ENCODE measurements at places on chromosomes 3 and 15. TPM values are rescaled to one million over a fixed set of nuclear protein-coding genes. Genes with fewer than 3 reads are reported as not detected.

- no peak for DNase-seq
Observed at GRCh38 chr3:134381831-134382442, 7.7 kb upstream of the AMOTL2 start.

FETUB gene
- total RNA-seq = not detected

SMAD6 gene
- 62.4 TPM for total RNA-seq

HTR3E gene
- not detected for total RNA-seq

- no peak for DNase-seq
Observed at GRCh38 chr3:110344897-110345767, 726.5 kb upstream of the NECTIN3 start.

- no peak for DNase-seq
Observed at GRCh38 chr3:61008998-61009380, 242.3 kb downstream of the FHIT start.

CLDN16 gene
- 0.53 TPM for total RNA-seq

PRSS50 gene
- total RNA-seq = 0.13 TPM

- no peak for DNase-seq
Observed at GRCh38 chr3:167493244-167493643, 19.4 kb upstream of the SERPINI2 start.

GRCh38 chr3:170848292-170848917 lies 21.6 kb downstream of the RPL22L1 start:
- no peak for DNase-seq

OR5H15 gene
- total RNA-seq = not detected

DNA sequence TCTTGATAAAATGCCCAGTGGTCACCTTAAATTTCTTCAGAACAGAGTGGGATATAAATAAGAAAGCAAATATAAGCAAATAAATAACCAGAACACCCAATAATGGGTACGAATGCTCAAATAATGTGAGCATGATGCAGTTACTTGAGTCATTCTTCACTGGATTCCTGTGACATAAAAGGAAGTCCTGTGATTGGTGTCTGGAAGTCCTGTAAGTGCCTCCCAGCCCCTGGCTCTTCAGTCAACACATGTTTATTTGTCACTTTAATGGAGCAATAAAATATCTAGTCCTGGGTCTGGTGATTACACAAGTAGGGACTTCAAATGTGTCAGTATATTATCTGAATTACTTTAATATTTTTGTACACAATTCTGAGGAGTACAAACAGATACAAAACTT lies 30.4 kb downstream of the TMEM212 start:
- DNase-seq = no peak

LYZL4 gene
- total RNA-seq = not detected

DNA sequence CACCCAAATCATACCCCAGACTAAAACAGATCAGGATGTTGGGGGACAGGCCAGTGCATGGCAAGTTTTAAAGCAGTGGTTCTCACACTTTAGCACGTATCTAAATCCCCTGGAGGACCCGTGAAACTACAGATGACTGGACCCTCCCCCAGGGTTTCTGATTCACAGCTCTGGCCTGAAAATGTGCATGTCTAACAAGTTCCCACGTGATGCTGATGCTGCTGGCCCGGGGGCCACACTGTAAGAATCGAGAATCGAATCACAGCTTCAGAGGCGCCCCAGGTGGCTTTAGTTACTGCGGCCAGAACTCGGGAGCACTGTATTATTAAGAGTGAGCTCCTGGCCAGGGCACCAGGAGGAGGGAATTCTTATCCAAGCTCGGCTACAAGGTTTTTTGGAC lies 11.6 kb downstream of the ADAMTS17 start:
- no peak for DNase-seq

SLC22A14 gene
- 0.13 TPM for total RNA-seq

VILL gene
- total RNA-seq = 9.9 TPM

DNA sequence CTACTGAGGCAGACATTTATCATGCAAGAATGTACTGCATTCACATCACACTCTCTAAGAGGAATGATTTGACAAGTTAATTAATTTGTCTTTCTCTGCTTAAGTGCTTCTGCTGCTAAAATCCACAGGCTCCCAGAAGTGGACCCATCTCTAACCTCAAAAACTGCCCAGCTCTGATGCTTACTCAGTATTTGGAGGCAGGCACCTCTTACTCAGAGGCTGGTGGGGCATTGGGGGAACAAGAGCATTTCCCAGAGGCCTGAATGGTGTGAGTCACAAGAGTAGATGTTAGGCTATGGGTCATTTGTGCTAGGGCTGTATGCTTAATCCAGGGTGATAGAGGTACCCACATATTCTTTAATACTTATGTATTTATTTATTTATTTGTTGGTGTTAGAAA lies 34.4 kb upstream of the HCN4 start:
- no peak for DNase-seq

DNA sequence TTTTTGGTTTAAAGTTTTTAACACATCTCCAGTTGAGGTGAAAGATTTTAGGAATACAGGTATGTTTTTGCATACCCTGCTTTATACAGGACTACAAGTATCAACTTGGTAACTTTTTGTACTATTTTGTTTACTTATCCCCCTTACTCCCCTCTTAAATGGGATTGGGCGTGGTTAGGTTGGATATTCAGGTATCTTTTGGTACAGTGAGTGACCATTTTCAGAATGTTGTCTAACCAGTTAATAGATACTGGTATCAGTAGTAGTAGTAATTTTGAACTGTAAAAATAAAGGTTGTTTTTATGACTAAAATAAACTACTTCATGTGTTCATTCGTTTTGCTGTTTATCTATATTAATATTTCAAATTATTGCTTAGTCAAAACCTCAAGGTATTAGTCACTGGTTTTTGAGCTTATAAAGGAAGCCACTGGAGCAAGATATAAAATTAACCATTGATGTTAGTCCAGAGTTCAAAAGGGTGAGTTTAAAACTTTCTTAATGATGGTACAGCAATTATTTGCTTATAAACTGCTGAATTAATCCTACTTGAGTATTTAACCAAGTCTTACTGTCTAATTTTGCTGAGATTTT lies 3.3 kb downstream of the MME start:
- DNase-seq = no peak

CHAC1 gene
- 0.58 TPM for total RNA-seq

MAPKBP1 gene
- total RNA-seq = 54.3 TPM

DNA sequence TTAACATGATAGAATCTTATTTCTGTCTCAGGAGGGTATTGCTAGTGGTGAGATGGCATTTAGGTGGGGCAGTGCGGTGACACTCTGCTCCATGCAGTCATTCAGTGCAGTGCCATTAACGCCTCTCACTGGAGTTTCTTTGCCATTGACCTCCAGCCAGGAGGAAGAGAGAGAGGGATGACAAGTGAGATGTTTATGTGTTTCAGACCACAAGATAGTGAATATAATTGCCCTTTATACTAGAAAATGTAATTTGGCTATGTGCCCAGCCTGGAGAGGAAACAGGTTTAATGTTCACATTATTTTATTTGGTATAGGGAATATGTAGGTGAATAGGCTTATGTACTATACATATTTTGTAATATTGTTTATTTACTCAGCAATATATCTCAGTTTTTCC lies 84.5 kb downstream of the ZIC1 start:
- no peak for DNase-seq

AGBL1 gene
- total RNA-seq = 0.49 TPM

- DNase-seq = no peak
Observed at GRCh38 chr3:61812517-61812916, 251.1 kb downstream of the PTPRG start.

GRCh38 chr15:35305031-35305550 lies 220.0 kb upstream of the NANOGP8 start:
- DNase-seq = no peak

DNA sequence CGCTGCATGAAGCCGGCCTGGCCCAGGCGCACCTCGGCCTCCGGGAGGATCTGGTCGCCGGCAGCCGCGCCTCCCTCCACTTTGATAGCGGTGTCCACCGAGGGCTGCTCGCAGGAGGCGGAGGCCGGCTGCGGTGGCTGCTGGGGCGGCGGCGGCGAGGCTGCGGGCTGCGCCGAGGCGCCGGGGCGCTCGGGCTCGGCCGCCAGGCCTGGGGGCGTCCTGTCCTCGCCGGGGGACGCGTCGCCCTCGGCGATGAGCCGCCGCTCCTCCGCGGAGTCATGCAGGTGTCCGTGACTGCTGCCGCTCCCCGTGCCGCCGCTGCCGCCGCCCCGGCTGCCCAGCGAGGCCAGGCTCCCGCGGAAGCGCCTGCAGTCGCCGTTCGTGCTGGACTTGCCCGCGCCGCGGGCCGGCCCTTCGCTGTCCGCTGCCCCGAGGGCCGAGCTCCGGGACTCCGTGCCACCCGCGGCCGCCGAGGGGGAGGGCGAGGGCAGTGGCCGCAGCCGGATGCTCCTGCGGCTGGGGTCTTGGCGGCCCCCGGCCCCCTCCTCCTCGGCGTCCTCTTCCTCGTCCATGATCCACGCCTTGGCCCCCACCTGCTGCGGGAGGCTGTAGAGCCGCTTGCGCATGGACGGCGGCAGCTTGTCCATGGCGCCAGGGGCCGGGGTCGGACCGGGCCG lies 996 bp downstream of the HCN4 start:
- no peak for DNase-seq

GRCh38 chr3:56295161-56295560 lies 173.1 kb downstream of the ERC2 start:
- no peak for DNase-seq

DNA sequence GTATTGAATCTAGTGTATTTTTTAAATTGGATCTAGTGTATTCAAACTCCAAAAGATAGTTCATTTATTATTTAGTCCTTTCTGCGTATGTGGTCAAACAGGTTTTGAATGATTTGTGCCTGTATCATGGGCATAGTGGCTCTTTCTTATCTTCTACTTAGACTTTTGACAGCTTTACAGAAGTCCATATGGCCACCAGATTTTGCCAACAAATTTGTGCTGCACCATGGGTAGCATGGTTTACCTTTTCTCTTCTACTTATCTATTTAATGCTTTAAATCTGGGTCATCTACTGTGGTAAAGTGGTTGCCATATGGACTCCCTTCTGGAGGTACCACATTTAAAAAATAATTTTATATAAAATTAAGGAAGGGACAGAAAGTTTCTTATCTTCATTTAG lies 66.9 kb upstream of the CADM2 start:
- DNase-seq = no peak

DNA sequence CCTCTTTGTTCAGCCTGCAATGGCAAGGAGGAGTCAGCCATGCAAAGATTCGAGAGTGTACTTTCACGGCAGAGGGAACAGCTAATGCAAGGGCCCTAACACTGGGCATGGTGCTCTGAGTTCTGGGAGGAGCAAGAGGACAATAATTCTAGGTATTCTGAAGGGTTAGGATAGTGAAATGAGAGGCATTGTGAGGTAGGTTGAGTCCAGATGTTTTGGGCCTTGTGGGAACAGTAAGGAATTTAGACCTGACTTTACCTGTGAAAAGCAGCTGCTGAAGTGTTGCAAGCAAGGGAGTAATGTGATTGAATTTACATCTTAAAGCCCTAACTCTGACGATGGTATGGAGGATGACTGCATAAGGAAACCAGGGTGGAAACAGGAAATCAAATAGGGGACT lies 211.6 kb downstream of the CNTN3 start:
- DNase-seq = no peak

DNA sequence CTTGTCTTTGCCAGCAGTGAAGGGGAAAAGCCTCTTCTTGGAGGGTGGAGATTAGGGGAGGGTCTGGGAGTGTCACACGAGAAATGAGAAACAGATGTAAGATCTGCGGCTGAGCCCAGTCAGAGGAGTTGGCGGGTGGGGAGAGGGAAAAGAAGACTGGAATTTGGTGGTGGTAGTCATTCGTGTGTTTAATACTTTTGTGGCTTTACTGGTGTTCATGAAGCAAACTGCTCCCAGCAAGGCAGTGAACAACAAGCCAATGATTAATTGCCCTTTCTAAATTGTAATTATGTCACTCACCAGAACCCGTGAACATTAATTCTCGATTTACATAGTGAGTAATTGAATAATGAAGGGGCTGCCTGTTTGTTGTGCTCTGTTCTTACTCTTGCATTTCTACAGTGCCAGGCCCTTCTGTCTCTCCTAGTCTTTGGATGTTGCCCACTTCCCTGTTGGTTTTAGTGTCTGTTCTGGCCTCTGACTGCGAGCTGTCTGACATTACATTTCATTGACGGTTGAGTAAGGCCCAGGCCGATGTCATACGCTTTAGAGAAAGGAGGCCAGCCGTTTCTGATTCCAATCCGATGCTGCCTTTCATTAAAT lies 78.0 kb downstream of the CHCHD6 start:
- DNase-seq = no peak

COL8A1 gene
- total RNA-seq = 114 TPM

- no peak for DNase-seq
Observed at GRCh38 chr15:67370206-67370954, 115.8 kb downstream of the IQCH start.

DNA sequence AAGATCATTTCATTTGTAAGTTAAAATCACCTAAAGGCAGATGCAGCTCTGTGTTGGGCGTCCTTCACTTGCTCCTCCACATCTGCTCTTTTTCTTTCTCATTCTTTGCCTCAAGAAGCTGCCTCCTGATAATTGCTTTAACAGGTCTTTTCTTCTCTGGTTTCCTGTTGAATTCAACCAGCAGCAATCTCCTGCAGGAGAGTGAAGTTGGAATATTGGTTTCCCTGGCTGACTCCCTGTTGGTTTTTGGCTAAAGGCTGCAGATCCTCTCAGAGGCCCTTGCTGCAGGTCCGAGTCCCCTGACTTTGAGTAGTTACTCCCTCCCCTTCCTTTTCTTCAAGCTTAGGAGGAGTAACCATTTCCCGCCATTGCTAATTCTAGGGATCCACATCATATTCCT lies 4.2 kb downstream of the TP63 start:
- no peak for DNase-seq

- no peak for DNase-seq
Observed at GRCh38 chr3:53140847-53141845, 10.9 kb upstream of the RFT1 start.

SENP7 gene
- total RNA-seq = 38.2 TPM

GRCh38 chr3:104738271-104738670 lies 628.4 kb upstream of the ALCAM start:
- DNase-seq = no peak

DNA sequence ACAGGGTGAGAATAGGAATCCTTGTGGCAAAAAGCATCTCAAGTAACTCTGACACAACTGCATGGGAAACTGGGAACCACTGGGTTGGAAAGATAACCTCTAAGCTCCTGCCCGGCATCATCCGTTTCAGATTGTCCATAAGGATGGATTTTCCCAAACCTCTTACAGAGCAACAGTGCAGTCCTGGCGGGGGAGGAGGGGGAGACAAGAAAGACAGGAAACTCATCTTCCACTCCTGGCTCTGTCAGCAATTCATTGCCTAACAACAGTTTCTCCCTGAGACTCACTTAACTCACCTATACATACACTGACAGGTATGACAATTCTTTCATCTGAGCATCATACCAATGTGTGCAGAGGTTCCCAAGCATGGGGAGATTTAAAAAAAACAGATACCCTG lies 279.0 kb downstream of the RPLP1 start:
- no peak for DNase-seq

All from sciatic nerve (tissue), 2 donors.